ENCODE measurements at places on chromosomes 7 and 10.

DNA sequence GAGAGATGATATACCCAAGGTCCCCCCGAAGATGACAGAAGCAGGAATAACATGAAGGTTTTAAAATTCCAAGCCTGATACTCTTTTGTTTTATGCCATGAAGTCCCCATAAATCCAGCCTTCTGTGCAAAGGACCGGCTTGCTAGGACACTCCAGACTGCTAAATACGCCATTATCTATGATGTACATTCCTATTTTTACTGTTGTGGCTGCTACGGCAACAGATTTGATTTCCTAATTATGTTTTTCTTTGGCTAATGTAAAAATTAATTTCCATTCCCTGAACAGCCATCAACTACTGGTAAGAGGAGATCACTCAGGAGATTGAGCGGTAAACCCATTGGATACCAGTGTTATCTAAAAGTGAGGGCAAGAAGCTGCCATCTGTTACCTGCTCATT, 1090.8 kb downstream of the TYW1 start:
- no peak for DNase-seq

DNA sequence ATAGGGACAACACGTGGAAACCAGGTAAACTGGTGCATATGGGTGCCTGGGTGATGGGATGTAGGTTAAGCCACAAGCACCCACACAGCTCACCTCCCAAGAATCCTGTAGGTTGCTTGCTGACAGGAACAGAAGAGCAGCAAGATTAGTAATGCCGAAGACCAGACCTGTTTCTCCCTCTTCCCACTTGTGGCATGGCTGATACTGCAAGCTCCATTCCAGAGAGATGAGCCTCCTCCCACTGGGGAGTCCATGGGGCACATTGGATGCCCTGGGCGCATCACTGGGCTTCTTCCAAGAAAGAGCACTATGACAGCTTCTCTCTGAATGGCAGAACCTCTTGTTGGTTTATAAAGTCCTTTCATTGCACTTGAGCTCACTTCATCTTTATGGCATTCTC, 44.4 kb upstream of the LOXL4 start:
- no peak for DNase-seq

DNA sequence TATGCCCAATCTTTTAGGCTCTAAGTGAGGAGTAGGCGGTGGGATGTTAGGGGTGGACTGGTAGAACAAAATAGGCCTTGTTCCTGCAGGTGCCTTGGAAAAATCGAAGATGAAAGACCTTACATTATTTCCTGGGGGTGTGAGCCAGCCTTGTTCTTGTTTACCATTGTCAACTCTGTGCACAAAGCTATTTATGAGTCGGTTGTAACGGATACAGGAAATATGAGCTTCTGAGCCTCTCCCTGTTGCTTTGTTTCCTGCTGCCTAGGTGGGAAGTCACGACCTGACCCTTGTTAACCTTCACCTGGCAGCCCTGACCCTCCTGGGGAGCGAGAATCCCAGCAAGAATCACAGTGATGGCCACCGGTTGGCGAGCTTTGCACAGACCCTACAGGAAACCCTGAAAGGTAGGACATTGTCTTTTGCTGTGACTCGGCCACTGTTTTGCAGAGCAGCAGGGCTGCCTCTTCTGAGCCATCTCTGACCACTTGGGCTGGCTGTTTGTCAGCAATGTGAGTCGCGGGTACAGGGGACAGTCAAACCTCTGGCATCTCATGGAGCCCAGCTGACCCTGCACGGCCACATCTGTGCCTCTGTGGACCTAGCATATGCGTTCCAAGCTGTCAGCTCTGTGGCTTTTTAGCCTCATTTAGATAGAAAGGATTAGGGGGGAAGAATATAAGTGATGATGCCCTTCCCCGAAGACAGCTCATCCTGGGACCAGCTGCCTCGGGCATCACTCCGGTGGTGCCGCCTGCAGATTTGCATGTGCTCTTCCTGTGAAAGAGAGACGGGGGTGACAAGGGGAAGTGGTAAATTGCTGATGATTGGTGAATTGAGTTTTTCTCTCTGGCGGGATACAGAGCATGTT, 102.1 kb upstream of the ANLN start:
- DNase-seq, result no peak

GRCh38 chr7:1087952-1088920, at the start of gene GPER1:
Gene GPER1, plus strand, starts transcription at chr7:1088113. Its CDS starts 3,616 bp downstream, at chr7:1091729.
- no peak for DNase-seq

- DNase-seq, result no peak
Observed at GRCh38 chr7:75738604-75738974, at the start of gene HIP1. Gene HIP1, minus strand, starts transcription at chr7:75738941. Its CDS starts 21 bp downstream, at chr7:75738920.

GRCh38 chr7:42414941-42415505, 178.0 kb upstream of the GLI3 start:
- DNase-seq, result no peak

GRCh38 chr7:141097430-141097829, 23.6 kb downstream of the TMEM178B start:
- no peak for DNase-seq

- DNase-seq, result no peak
Observed at GRCh38 chr7:106356-106755, 86.0 kb upstream of the FAM20C start.

DNA sequence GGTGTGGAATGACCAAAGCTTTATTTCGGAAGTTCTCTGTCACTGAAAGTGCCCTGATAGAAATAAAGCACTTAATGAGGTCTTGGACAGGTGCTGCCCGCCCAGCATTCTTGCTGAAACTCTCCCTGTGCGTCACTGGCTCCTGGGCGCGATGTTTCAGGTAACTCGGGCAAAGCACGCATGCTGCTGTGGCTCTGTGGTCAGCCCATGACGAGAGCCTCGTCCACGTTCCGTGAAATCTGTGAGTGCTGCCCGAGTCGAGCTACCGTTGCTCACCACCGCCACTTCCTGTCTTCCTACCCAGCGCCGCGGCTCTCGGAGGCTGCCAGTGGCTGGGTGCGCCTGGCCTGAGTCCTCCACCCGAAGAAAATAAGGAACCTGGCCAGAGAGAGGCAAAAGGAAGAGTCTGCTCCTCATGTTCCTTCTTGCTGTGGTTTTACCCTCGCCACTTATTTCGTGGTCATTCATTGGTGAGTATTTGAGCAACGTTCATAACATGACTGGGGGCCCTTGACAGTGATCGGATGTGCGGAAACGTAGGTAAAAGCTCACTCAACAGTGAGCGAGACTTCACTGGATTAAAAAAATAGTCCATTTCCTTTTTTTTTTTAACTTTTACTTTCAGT, 95.5 kb downstream of the MAP3K8 start:
- peak; percentile 34 for DNase-seq

GRCh38 chr10:100980711-100981110, 6.6 kb downstream of the MRPL43 start:
- no peak for DNase-seq

DNA sequence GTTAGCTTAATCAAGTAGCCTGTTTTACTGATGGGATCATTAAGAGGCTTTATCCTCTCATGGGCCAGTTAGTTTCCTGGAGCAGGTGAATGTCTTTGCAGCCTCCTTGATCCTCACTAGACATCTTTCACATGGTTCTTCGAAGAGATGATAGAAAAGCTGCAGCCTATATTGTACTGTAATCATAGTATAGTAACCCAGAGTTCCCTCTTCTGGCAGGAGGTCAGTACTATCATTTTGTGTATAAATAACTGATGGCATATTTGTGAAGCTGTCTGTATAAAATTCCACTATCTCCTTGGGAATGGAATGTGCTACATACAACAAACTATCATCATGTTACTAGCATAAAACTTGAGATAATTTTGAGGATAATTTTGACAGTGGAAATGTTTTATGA, 123.8 kb upstream of the PRPS1L1 start:
- no peak for DNase-seq

- DNase-seq, result no peak
Observed at GRCh38 chr7:98617051-98617959, at the start of gene NPTX2. Gene NPTX2, plus strand, starts transcription at chr7:98617285. Its CDS starts 177 bp downstream, at chr7:98617462.

- no peak for DNase-seq
Observed at GRCh38 chr7:102468478-102469350, 3.9 kb downstream of the LRWD1 start.

DNA sequence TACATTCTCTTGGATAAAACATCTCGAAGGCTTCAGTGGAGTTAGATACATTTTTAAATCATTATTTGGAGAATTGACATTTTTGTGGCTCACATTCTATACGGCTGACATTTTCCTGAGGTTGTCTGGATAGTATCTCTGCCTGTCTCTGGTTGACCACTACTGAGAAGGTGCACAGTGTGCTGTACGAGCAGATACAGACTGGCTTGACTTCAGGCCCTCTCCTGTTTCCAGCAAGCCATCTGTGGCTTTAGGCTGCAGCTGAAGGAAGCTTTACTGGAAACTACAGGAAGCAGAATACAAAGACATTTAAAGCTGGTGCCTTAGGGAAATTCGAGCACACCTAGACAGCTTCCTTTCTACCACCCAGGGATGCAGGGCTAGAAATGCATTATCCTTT, 39.3 kb upstream of the RSU1 start:
- no peak for DNase-seq

GRCh38 chr7:159210581-159211235, 66.0 kb upstream of the VIPR2 start:
- no peak for DNase-seq

GRCh38 chr7:140649556-140650205, 9.1 kb upstream of the DENND2A start:
- no peak for DNase-seq

GRCh38 chr10:219731-220472, 84.6 kb downstream of the ZMYND11 start:
- DNase-seq, result no peak

DNA sequence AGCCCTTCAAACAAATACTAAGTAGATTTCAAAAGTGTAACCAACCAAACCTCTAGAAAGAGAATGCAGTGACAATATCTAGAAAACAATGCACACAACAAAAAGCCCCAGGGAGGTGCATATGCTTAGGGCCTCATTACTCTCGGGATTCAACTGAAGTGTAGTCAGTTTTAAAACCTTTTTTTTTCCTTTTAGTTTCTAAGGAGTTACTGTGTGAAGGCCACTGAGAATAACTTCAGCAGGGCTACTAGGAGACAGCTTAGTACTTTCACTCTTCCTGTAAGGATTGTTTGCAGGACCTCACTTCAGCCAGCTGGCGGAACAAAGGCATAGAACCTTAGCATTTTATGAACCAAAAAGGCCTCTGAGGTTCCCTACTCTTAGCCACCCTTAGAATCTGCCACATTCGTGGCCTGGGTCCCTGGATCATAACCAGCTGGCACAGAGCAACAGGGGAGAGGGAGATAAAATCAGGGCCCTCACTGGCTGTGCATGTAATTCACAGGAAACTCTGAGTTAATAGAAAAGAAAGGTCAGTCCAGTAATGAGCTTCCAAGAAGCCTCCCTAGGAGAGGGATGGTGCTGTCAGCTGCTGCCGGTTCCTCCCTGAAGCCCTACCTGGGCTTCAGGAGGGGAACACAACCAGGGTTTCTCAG, 3.6 kb downstream of the VOPP1 start:
- DNase-seq, result no peak

DNA sequence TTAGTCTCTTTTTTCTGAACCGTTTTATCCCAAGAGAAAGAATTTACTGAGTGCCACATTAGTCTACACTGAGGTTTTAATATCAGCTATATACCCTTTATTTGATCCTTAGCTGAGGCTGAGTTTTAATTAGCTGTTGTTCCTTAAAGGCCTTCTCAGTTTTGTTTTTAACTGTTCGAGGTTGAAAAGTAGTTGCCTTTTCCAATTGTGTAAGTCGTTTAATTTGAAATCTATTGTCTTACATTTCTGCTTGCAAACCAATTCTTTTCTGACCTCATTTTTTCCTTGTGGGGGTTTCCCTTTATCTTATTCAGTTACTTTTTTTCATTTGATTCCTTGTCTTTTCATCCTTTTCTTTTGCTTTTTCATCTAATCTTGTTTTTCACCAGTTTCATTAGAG, 30.8 kb downstream of the UMAD1 start:
- no peak for DNase-seq

DNA sequence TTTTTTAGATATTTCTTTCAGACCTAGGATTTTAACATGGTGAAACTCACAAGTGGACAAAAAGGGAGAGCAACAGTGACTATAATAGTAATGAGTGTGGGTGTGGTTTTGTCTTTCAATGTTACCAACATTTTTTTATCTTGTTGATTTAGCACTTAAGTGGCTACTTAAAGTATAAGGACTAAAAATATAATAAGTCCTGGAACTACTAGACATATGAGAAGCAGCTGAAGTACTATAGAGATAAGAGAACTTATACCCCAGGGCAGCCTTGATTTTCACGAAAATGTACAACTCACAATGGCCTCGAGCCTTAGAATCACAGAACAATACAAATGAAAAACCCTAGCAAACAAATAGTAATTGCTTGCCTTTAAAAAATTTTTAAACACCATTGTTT, 1151.8 kb downstream of the TYW1 start:
- DNase-seq, result no peak

DNA sequence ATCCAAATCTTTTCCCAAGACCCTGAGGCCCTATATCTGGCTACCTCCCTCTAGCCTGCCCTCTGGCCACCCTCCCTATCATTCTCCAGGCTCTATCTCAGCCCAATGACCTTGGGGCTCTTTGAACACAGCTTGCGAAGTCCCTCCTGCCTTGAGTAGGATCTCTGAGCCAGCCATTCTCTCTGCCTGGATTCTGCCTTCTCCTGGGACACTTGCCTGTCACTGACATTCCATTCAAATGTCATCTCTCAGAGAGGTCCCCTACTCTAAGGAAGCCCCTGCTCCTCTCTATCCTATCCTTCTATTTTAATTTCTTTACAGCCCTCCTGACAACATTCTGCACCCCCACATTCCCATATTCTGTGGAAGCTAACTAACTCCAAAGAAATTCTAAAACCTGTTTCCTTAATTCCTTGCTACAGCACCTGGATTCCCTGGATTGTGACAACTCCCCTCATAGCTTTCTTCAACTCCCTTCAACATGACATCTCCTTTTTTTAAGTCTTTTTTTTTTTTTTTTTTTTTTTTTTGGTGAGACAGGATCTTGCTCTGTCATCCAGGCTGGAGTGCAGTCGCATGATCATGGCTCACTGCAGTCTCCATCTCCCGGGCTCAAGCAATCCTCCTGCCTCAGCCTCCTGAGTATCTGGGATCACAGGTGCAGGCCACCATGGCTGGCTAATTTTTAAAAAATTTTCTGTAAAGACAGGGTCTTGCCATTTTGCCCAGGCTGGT, 81.0 kb upstream of the ASAH2 start:
- no peak for DNase-seq

GRCh38 chr7:147053746-147054145, 937.1 kb downstream of the CNTNAP2 start:
- no peak for DNase-seq

DNA sequence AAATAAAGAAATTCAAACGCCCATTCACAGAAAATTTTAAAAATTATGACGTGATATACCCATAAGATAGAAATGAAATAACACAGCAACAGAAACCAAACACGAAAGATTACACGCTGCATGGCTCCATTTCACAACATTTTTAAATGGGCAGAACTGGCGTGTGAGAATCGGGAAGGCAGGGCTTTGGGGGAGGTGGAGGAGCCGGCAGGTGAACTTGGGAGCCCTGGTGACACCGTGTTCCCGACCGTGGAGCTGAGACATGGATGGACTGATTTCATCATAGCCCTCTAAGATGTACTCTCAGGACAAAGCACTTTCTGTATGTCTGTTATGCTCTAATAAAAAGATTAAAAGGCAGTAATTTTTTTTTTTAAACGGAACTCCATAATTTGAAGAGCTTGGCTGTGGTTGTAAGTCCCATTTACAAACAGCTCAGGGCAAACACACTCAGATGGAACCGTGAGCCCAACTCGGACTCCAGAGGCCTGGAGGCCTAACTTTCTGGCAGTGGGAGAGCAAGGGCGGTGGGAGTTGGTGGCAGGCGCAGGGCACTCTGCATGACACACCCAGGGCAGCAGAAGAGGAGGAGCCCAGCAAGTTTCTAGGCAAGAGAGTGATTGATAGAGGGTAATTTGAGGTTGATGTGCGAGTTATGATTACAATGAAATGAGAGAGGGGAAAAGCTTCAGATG, 203.4 kb downstream of the MAD1L1 start:
- no peak for DNase-seq

- no peak for DNase-seq
Observed at GRCh38 chr10:114337510-114338462, 66.5 kb downstream of the AFAP1L2 start.
